Muscle of leg (tissue), 16 donors: ENCODE measurements at places on chromosomes 1 and 21.

DNA sequence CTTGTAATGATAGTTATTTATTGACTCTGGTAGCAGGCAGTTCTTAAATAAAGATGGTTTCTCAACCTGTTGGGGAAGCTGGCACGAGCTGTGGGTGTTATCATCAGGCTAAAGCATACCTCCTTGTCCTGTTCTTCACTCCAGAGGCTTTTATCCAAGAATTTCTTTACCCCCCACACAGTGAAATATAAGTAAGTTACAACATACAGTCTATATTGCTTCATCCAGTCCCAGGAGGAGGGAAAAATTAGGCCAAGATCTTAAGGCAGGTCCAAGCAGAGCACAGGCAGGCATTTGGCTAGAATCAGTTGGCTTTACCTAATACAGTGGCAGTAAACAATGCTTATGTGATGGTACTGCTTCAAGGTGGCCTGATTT is 6.3 kb downstream of the TMEM81 start:
- no peaks in the 10 kb centered on the region for H3K4me1 ChIP-seq
- no peak overlapping the region for H3K4me3 ChIP-seq
- H3K27me3 ChIP-seq, result no peaks in the 10 kb centered on the region
- no peak for DNase-seq

- H3K4me3 ChIP-seq, result no peak overlapping the region
- H3K27me3 ChIP-seq, result no peaks in the 10 kb centered on the region
- H3K36me3 ChIP-seq, result no peaks in the 10 kb centered on the region
- DNase-seq, result no peak
- H3K4me1 ChIP-seq, result no peaks in the 10 kb centered on the region
These were observed 98.9 kb downstream of the MRPL39 start for GRCh38 chr21:25508364-25508763.

- no peak for DNase-seq
- H3K27me3 ChIP-seq, result peaks cover 17% of the 10 kb centered on the region
- H3K4me3 ChIP-seq, result no peak overlapping the region
These were observed 27.5 kb upstream of the IGSF21 start for GRCh38 chr1:18079941-18080735.

GRCh38 chr1:154490317-154490716 is 11.7 kb upstream of the TDRD10 start:
- H3K4me1 ChIP-seq, result peaks cover 15% of the 10 kb centered on the region
- H3K27ac ChIP-seq, result no peak overlapping the region
- H3K4me3 ChIP-seq, result no peak overlapping the region
- H3K36me3 ChIP-seq, result no peaks in the 10 kb centered on the region
- peak; percentile 43 for DNase-seq

DNA sequence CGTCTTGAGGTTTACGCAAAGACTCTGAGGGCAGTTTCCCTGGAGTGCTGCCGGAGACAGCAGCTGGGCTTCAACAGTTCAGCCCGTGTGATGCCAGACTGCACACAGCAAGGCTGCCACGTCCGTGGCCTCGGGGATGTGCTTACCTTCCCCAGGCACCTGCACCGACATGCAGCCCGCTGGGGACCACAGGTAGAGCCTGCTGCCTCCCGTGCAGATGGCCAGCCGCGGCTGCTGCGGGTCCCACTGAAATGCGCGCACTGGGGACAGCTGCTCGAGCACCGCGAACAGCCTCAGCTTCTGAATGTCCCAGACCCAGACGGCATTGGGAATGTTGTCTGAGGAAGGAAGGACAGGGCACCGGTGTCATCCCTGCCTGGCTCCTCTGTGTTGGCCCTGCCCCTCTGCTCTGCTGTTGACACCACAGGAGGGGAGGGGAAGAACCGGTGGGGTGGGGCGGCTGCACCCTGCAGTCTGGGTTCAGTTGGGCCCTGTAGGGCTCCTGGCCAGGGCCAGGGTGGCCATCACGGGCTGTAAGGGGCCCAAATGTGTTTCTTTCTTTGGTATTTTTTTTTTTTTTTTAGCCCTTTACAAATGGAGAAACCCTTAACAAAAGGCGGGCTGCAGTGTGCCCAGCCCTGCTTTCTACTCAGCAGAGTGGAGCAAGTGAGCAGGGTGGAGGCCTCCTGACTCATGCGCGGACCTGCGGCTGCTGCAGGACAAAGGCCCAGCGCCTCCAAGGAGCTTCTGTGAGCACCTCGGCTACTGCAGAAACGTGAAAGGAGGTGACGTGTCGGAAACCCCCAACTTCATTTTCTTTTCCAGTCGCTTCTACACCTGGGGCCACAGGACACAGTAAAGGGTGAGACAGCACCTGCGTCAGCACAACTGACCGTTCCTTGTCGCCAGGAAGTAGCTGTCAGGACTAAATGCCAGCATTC is 6.8 kb downstream of the TPRG1L start:
- H3K4me3 ChIP-seq, result no peak overlapping the region
- H3K36me3 ChIP-seq, result peaks cover 88% of the 10 kb centered on the region
- DNase-seq, result no peak
- H3K27ac ChIP-seq, result no peak overlapping the region

GRCh38 chr1:115740811-115741210 is 27.7 kb downstream of the CASQ2 start:
- H3K4me3 ChIP-seq, result no peak overlapping the region
- no peak for DNase-seq
- peaks cover 28% of the 10 kb centered on the region for H3K36me3 ChIP-seq
- H3K27ac ChIP-seq, result no peak overlapping the region
- H3K4me1 ChIP-seq, result no peaks in the 10 kb centered on the region

- H3K4me3 ChIP-seq, result no peak overlapping the region
- peaks cover 76% of the 10 kb centered on the region for H3K4me1 ChIP-seq
- peaks cover 3% of the 10 kb centered on the region for H3K36me3 ChIP-seq
- no peak for DNase-seq
These were observed 6.2 kb downstream of the GPR3 start for GRCh38 chr1:27398405-27399149.

- no peaks in the 10 kb centered on the region for H3K36me3 ChIP-seq
- no peak overlapping the region for H3K4me3 ChIP-seq
- H3K27me3 ChIP-seq, result peaks cover 75% of the 10 kb centered on the region
- DNase-seq, result no peak
- peaks cover 7% of the 10 kb centered on the region for H3K4me1 ChIP-seq
These were observed 20.5 kb downstream of the KNCN start for GRCh38 chr1:46530791-46531409.

GRCh38 chr1:246932366-246932700 is 585 bp upstream of the AHCTF1 start:
- H3K4me1 ChIP-seq, result peaks cover 10% of the 10 kb centered on the region
- peak overlapping the region; percentile 76 for H3K4me3 ChIP-seq
- no peaks in the 10 kb centered on the region for H3K27me3 ChIP-seq
- DNase-seq, result no peak
- H3K36me3 ChIP-seq, result peaks cover 3% of the 10 kb centered on the region

- no peak overlapping the region for H3K27ac ChIP-seq
- H3K4me3 ChIP-seq, result no peak overlapping the region
- H3K4me1 ChIP-seq, result no peaks in the 10 kb centered on the region
- H3K27me3 ChIP-seq, result no peaks in the 10 kb centered on the region
- DNase-seq, result peak; percentile 22
- H3K36me3 ChIP-seq, result no peaks in the 10 kb centered on the region
These were observed 66.9 kb upstream of the LRIF1 start for GRCh38 chr1:111030590-111030989.

DNA sequence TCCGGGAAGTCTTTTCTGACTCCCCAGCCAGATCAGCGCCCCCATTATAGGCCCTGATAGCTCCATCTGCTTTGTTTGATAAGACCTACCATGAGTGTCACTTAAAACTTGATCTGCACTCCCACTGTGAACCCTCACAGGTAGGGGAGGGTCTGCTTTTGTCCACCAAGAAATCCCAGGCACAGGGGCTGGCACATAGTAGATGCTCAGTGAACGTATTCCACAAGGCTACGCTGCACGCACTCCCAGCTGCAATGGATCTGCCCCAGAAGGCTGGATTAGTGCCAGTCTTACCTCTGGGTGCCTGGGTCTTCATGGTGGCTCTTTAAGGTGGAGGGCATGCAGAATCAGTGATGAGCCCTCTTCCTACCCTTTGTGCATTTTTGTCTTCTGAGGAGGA is 447.1 kb downstream of the PTPRU start:
- peaks cover 8% of the 10 kb centered on the region for H3K27me3 ChIP-seq
- H3K27ac ChIP-seq, result no peak overlapping the region
- no peak for DNase-seq

DNA sequence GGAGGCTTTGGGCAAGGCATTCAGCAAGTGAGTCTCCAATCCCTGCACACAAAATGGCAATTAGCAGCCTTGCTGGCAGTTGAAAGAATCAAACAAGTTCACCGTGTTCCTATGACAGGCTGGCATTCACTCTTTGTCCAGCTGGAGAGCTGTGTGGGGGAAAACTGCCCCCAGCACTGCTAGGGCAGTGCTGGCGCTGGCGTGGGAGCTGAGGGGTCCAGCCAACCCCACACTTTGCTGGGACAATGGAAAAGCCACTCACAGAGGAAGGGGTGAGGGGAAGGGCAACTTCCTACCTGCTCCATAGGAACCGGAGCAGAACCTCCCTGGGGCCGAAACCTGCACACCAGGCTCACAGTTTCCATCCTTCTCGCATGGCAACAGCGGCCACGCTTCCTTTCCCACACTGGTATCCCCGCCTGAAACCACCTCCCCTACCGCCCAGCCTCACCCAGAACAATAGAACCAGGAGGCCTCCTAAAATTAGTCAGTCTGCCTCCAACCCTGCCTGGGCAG is 26.7 kb upstream of the KCNN3 start:
- H3K4me1 ChIP-seq, result no peaks in the 10 kb centered on the region
- H3K27me3 ChIP-seq, result no peaks in the 10 kb centered on the region
- no peak overlapping the region for H3K27ac ChIP-seq
- no peaks in the 10 kb centered on the region for H3K36me3 ChIP-seq
- H3K4me3 ChIP-seq, result no peak overlapping the region
- no peak for DNase-seq

- peaks cover 5% of the 10 kb centered on the region for H3K36me3 ChIP-seq
- peaks cover 17% of the 10 kb centered on the region for H3K4me1 ChIP-seq
- H3K4me3 ChIP-seq, result peak overlapping the region; percentile 6
- peak; percentile 9 for DNase-seq
- H3K27me3 ChIP-seq, result no peaks in the 10 kb centered on the region
These were observed 2.3 kb downstream of the FUBP1 start for GRCh38 chr1:77976433-77977076.

DNA sequence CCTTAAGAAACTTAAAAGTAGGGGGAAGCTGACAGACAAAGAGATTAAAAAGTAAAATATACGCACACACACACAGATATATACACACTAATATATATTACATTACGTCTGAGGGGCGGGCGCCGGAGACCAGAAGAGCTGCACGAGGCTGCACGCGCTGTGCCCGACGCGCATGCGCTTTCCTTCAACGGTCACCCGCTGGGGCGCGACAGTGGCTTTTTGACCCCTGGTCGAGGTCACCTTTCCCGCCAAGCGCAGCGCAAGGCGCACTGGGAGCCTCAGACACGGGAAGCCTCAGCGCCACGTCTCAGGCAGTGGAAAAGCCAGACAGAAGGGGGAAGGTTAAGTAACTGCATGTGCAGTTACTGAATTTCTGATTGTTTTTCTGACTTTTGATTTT is at the start of gene HORMAD1:
HORMAD1 (minus strand) TSS at position 193 of the 400 bp plus-strand sequence. CDS start 1,390 bp downstream, outside the sequence.
- no peaks in the 10 kb centered on the region for H3K27me3 ChIP-seq
- H3K4me3 ChIP-seq, result no peak within 1 kb of the TSS
- H3K27ac ChIP-seq, result no peak within 1 kb of the TSS
- H3K36me3 ChIP-seq, result no peaks in the 10 kb centered on the region

DNA sequence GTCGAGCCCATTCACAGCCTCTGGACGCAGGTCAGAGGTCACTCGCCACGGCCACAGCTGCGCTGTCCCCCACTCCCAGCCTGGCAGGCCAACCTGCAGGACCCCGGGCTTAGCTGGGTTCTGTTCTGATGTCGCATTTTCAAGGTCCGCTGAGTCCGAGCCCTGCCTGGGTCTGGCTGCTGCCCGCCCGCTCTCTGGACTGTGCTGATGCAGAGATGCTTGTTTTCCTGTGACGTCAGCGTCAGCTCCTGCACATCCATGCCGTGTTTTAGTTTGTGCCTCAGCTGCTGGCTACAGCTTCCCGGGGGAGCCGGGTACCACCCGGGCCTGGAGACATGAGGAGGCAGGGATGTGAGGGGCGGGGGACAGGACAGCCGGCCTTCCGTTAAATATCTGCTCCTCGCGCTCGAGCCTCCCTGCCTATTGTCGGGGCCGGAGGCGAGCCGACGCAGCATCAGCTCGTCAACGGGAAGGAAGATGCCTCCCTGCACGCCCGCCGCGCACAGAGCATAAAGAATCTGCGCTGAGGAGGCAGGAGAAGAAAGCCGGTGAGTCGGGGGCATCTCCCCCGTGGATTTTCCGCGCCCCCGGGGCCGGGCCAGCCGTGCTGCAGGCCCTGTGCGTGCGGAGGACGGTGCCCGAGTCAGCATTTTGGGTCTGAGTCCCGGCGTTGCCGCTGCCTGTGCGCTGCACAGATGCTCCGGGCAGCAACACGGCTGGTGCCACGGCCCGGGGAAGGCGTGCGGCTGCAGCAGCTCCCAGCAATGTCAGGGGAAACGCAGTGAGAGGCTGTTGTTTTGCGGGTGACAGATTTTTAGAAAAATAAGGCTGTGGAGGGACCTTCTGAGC is 23.4 kb downstream of the PRKCZ start:
- peaks cover 19% of the 10 kb centered on the region for H3K4me1 ChIP-seq
- H3K27me3 ChIP-seq, result peaks cover 41% of the 10 kb centered on the region
- no peak overlapping the region for H3K27ac ChIP-seq
- H3K4me3 ChIP-seq, result peak overlapping the region; percentile 38

GRCh38 chr1:54359393-54360162 is 46.6 kb downstream of the SSBP3 start:
- H3K27ac ChIP-seq, result no peak overlapping the region
- peaks cover 10% of the 10 kb centered on the region for H3K36me3 ChIP-seq
- H3K4me1 ChIP-seq, result peaks cover 33% of the 10 kb centered on the region
- no peak for DNase-seq
- H3K27me3 ChIP-seq, result no peaks in the 10 kb centered on the region

DNA sequence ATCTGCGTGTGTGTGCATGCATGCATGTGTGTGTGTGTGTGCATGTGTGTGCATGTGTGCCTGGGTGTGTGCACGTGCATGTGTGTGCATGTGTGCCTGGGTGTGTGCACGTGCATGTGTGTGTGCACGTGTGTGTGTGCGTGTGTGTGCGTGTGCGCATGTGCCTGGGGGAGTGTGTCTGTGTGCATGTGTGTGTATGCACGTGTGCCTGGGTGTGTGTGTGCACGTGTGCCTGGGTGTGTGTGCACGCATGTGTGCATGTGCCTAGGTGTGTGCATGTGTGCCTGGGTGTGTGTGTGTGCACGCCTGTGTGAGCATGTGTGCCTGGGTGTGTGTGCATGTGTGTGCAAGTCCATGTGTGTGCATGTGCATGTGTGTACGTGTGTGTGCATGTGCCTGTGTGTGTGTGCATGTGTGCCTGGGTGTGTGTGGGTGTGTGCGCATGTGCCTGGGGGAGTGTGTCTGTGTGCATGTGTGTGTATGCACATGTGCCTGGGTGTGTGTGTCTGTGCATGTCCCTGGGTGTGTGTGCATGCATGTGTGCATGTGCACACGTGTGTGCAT is 29.3 kb upstream of the COL6A2 start:
- H3K27ac ChIP-seq, result no peak overlapping the region
- H3K4me3 ChIP-seq, result no peak overlapping the region
- H3K36me3 ChIP-seq, result no peaks in the 10 kb centered on the region
- H3K27me3 ChIP-seq, result peaks cover 2% of the 10 kb centered on the region
- H3K4me1 ChIP-seq, result peaks cover 42% of the 10 kb centered on the region
- DNase-seq, result no peak
